ENCODE measurements at places on chromosomes 4 and X.

DNA sequence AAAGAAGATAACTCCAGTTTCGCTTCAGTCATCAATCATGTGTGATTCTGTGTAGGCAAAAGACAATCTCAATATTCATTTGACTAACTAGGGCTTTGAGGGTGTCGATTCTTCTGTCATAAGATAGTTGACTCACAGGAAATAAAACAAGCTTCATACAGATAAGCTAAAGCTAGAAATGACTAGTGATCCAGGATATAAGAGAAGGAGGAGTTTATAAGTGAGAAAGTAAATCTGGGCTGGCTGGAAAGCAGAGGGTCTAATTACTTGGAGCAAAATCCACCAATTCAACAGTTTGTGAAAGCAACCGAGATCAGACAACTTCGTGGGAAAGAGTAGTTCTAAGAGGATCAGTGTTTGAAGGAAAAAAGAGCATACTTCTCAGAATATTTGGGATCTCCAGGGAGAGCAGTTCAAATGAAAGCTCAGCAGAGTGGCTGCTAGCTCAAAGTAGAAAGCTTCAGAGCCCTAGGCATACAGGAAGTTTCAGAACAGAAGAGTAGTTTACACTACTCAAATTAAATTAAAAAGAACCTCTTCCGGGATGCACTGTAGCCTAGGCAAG lies 429.3 kb downstream of the INPP4B start:
- no peak for DNase-seq

DNA sequence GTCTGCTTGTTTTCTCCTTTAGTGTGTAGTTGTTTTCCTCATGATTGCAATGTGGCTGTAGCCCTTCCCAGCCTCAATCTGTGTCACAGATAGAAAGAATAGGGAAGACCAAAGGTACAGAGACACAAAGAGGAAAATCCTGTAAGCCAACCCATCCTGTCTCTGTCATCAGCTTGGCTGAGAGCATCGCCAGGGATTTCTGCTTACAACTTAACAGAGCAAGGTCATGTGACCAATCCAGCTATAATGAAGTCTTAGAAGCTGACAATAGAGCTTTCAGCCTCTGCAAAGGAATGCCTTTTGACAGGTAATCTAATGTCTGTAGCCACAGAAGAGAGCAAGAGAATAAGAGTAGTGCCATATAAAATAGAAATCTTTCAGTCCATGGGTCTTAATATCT lies 1598.0 kb upstream of the AGA start:
- DNase-seq: no peak

DNA sequence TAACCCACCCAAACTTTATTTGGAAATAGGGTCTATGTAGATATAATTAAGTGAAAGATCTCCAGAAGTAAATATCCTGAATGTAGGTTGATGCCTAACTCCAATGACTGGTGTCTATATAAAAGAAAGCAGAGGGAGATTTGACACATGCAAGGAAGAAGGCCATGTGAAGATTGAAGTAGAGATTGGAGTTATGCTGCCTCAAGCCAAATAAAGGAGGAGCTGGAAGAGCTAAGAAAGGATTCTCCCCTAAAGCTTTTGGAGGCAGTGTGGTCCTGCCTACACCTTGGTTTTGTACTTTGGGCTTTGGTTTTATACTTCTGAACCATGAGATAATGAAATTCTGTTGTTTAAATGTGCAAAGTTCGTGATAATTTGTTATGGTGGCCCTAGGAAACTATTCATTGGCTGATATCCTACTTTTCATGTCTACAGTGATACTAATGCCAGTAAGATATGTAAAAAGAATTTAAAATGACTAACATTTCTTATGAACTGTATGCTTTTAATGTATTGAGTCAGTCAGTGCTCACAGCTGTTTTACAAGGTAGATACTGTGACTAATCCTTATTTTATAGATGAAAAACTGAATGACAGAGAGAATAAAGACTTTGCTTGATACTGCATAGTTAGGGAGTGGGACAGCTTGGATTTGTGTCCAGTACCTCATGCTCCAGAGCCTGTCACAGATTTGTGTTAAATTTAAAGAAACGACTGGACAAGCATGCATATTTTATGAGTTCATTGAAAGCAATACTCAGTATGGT lies 5.9 kb upstream of the RAB40AL start:
- no peak for DNase-seq

GRCh38 chrX:43970528-43970927 lies 2.7 kb downstream of the NDP start:
- DNase-seq: no peak

GRCh38 chr4:26032142-26032541 lies 118.1 kb downstream of the SMIM20 start:
- DNase-seq: no peak

GRCh38 chr4:56743550-56743949 lies 62.5 kb upstream of the HOPX start:
- no peak for DNase-seq

DNA sequence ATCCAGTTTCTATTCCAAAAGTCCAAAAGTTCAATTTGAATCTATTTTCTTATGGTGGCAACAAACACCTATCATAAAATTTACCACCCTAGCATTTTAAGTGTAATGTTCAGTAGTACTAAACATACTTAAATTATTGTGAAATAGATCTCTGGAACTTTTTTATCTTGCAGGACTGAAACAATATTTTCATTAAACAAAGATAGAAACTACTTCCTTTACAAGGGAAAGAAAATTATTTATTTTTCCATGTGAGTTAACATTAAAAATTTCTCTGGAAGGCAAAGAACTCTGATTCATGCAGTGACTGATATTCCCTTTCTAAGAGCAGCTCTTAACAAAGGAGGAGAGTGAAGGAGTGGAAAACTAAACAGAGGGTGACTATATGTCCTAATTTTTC lies 40.2 kb downstream of the ADH7 start:
- DNase-seq: no peak

DNA sequence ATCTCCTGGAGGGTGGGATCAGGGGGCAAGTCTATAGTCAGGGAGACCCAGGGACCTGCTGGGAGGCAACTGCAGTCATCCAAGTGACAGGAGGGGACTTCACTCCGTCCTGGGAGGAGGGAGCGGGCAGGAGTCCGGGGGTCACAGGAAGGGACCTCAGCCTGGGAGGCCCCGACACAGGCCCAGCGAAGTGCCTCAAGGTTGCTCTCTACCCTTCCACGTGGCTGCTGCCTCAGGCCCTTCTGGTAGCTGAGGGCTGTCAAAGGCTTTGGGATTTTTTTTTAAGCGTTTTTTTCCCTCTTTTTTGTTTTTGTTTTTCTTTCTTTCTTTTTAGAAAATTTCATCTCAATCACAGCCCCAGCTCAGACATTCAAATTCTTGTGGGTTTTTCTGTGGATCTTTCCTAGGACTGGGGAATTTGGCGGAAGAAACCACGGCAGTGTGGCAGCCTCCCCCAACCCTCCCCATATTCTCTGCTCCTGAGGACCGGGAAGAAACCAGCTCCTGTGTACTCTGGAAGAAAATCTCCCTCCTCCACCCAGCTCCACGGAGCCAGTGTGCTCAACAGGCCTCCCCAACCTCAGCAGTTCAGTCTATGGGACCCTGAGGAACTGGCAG lies 1.4 kb upstream of the HAUS7 start:
- no peak for DNase-seq
